Chondrocyte (in vitro differentiated cells): ENCODE measurements at places on chromosomes 6 and 20.

DNA sequence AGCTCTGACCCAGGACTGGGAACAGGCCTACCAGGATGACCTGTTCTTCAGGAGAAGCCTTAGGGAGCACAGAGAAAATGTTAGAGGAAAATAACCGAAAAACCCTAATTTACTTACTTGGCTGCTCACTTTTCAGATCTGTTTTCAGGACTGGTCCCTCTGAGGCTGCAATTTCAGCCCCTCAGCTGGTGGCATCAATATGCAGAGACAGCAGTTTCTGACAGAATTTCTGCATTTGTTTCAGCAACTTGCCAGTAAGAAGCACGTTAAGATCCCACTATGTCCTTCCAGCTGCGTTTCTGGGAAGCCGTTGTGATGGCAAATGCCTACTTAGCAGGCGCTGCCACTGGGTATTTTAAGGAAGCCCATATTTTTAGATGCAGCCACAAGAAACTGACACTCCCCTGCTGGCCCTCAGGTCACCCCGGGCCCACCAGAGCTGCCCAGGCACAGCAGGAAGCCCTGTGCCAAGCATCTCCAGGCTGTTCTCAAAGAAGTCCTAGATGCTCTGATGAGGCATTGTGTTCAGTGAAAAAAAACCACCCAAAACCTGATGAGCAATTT lies 7.5 kb downstream of the YTHDF1 start:
- no peak for DNase-seq

DNA sequence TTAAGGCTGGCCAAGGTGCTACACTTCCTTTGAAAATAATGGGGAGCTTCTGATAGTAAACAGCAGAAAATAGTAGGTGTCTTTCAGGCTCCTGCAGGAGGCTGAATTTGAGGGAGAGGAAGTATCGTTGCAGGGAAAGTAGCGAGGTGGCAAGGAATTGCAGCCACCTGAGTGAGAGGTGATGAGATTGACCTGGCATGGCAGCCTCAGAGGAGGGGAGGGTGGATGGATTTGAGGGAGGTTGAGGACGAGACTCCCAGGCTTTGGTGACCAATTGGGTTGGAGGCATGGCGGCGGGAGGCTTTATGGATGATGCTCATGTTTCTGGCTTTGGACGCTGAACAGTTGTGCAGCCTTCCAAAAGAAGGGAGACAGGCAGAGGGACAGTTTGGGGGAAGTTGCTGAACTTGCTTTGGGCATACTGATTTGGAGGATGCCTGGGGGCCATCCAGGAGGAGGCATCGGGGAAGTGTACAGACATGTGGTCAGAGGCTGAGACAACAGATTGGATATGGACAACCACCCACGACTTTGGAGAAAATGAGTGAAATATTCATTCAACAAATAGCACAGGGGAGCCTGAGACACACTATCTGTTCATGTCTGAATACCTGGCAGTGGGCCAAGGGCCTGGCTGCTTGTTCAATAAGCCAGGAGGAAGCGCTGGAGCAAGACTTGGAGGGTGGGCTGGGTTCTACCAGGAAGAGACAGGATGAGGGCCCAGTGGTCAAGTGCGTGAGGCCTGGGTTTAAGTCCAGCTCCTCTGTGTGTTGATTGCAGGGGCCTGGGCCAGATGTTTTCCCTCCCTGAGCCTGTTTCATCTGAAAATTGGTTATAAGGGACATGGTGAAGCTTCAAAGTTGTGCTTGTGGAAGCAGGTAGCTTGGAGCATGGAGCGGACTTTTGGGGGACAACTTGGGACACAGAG lies 113.2 kb downstream of the CEBPB start:
- DNase-seq, result peak; percentile 57

DNA sequence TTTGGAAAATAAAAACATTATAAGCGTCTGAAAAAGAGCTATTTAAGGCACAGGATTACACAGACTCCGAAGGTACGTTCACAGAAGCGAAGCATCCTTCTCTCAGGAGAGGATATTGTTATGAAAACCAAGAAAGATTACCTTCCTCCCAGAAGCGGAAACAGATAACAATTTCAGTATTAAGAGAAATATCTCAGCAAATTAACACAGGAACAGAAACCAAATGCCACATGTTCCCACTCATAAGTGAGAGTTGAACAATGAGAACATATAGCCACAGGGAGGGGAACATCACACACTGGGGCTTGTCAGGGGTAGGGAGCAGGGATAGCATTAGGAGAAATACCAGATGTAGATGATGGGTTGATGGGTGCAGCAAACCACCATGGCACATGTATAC lies 109.7 kb downstream of the CDK19 start:
- no peak for DNase-seq

DNA sequence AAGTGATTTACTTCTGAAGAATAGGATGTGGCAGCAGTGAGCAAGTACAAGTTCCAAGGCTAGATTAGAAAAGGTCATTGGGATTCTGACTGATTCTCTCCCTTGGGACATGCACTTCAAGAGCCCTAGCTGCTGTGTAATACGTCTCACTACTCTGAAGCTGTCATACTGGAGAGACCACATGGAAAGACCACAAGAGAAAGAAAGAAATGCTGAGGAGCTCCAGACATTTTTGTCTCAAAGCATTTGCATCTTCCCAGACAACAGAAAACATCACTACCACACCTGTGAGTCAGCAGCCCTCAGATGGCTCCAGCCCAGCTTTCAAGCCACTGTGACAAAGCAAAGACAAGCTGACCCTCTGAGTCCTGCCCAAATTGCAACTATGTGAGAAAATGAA lies 20.7 kb downstream of the TENT5A start:
- DNase-seq, result no peak

DNA sequence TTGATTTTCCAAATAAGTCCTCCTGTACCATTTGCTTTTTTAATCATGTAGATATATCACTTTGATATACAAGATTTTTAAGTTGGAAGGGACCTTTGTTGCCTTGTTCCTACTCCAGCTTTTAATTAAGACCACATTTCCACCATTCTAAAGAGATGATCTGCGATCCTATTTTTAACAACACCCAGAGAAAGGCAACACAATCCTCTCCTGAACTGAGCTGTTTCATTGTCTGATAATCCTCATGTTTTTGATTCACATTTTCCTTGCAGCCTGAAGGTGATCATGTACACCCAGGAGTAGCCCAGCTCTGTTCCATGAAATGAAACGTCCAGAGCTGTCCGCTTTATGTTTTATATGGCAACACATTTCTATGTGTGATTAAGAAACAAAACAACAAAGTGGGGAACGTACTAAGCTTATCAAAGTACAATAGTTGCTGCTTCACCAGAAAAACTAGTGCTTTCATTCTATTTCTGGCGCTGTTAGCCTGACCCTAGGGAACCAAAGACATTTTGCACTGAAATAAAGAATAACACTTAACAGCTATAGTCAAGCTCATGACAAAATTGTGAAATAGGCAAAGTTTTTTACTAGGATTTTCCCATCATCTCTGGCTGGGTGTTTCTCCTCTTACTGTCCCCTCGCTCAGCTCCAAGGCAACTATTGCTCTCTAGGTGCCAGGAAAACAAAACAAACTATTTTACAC lies 22.6 kb upstream of the TRAF3IP2 start:
- no peak for DNase-seq

- no peak for DNase-seq
These were observed 78.0 kb downstream of the FGD2 start for GRCh38 chr6:37083243-37084138.

DNA sequence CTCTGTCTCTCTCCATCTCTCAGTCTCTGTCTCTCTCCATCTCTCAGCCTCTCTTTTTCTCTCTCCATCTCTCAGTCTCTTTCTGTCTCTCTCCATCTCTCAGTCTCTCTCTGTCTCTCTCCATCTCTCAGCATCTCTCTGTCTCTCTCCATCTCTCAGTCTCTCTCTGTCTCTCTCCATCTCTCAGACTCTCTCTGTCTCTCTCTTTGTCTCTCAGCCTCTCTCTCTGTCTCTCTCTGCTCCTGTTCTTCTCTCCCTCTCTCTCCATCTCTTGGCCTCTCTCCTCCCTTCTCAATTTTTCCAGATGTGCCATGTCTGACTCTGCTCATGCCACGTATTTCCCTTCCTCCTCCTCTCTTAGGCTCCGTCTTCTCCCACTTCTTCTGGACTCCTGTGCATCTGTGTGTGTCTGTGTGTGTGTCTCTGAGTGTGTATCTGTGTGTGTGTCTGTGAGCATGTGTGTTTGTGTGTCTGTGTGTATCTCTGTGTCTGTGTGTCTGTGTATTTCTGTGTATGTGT lies 72.7 kb downstream of the SRC start:
- DNase-seq, result no peak

- DNase-seq, result no peak
These were observed 171.9 kb downstream of the JARID2 start for GRCh38 chr6:15417811-15418210.

DNA sequence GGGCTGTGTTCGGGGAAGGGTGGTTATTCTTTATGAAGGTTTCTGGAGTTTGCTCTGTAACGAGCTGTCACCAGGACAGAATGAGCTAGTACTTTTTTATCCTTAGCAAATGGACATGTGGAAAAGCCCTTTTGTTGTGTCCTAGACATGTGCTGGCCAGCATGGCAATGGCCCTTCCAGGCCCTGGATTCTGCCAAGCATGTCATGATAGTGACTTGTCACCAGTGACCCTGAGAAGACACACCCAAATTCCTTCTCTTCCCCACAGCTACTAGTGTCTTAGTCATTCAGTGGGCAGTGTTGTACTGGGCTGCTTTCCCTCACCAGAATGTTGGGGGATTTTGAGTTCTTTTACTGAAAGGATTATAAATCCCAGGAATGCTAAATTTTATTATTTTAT lies 74.0 kb upstream of the XRN2 start:
- no peak for DNase-seq

DNA sequence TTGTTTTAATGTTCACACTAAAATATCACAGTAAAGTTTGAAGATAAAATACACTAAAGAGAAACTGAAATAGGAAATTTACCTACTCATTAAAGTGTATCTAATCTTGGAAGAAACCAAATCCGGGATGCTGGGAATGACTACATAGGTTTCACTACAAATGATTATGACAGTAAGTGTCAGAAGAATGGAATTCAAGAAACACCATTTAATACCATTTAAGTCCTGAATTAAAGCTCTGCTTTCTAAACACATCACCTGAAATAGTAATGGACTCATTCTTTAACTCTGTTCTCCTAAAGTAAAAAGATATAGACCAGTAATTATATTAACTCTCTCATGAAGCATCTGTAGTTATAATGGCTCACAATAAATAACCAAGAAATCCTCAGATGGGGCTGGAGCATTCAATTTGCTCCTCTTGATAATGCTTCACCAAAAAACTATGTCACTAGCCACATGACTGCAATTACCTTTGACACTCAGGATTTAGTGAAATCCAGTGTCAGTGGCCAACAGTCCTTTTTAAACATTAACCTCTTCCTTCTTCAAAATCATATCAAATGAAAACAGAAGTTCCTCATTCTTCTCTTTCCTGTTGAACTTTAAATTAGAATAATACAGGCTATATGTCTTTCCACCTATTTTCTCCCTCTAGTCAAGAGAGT lies 41.4 kb downstream of the MAP7 start:
- DNase-seq, result no peak

GRCh38 chr6:7112741-7113313 lies 5.1 kb downstream of the RREB1 start:
- no peak for DNase-seq

- DNase-seq, result no peak
These were observed 2.2 kb upstream of the ID1 start for GRCh38 chr20:31602779-31603441.

DNA sequence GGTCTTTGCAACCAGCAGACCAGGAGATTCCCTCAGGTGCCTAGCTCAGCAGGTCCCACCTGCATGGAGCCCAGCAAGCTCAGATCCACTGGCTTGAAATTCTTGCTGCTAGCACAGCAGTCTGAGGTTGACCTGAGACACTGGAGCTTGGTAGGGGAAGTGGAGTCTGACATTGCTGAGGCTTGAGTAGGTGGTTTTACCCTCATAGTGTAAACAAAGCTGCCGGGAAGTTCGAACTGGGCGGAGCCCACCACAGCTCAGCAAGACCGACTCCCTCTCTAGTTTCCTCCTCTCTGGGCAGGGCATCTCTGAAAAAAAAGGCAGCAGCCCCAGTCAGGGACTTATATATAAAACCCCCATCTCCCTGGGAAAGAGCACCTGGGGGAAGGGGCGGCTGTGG lies 34.3 kb downstream of the PRSS35 start:
- DNase-seq, result no peak

DNA sequence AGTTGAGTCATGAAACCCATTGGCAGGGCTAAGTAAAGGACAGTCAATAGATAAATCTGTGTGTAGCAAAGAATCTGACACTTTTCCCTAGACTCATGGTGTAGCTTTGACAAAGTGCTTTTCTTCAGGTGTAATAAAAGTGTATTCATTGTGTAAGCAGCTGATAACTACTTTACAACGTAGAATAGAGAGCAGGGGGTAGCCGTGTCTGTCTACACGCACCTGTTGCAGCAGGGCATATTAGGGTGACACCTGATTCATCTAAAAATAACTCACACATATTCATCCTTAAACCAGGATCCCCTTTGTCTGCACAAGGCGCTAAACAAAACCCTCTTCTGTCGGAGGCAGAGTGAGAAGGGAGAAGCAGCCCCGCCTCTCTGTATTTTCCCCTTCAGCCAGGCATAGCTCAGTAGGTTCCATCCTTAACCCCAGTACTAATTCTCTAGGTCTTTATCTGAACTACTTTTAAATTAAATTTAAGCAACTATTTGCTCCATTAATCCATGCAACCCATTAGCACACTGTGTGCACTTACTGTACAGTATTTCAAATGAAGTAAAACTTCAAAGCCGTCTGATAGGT lies 306.7 kb upstream of the SASH1 start:
- DNase-seq, result no peak

- DNase-seq, result no peak
These were observed 22.7 kb upstream of the GOPC start for GRCh38 chr6:117624869-117625481.

GRCh38 chr6:169341706-169342105 lies 88.1 kb upstream of the THBS2 start:
- DNase-seq, result no peak

- DNase-seq, result no peak
These were observed at the start of gene KCNK16 for GRCh38 chr6:39322306-39322850. Gene KCNK16 (minus strand): TSS chr6:39322702. CDS start chr6:39322540, 162 bp downstream.

- DNase-seq, result no peak
These were observed 382.5 kb downstream of the EPHA7 start for GRCh38 chr6:93036835-93037234.

GRCh38 chr6:17710331-17710730 lies 3.6 kb upstream of the NUP153 start:
- DNase-seq, result no peak

DNA sequence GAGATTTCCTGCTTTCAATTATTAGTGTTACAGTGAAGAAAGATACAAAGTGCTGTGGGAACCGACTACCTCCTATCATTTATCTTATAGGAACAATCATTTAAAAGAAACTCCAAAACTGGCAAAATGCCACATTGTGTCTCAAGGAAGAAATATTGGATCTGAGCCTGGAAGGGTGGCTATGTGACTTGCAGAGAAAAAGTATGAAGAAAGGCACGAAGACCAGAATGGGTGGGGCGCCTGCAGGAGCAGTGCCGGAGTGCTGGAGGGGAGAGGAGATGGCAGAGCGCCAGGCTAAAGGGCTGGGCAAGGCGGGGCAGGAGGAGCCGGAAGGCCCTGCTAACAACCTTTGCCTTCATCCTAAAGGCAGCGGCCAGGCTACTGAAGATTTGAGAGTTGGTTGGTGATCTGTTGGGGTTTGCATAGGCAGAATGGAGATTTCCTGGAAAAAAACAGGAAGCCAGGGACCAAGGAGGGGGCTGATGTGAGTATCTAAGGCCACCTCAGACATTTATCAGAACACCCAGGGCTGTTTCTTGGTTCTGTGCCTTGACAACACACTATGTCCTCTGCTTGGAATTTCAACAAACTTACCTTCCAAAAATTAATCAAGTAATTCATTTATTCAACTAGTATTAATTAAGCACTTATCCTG lies 125.6 kb downstream of the MAFB start:
- DNase-seq, result no peak
